ENCODE measurements at places on chromosomes 1 and 21.

DNA sequence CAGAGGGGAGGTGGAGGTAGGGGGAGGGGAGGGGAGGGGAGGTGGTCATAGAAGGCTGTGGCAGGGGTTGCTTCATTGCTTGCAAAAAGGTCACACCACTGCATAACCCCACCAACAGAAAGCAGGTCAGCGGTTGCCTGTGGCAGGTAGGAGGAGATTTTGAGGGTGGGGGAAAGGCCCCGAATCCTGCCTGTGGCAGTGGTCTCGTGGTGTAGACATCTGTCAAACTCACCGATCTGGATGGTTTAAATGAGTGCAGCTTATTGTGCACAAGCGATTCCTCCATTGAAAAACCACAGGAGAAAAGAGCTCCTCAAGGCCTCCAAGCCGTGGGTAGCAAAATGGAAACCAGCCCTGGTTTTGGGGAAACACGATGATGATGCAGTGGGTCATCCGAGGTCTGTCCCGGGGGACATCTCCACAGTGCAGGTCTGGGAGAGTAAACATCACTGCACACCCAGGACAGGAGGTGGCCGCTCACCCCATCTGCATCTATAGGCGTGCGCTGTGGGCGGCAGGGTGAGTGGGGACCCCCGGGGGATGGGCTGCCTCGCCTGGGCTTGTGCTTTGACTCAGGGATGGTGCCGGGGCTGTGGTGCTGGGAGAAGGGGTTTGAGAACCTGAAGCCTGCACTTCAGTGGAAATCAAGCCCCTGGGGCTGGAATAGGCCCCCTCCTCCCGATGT is 112.3 kb downstream of the CRYAA start:
- no peak for DNase-seq

- DNase-seq = no peak
Observed at GRCh38 chr1:111542187-111542586, 38.8 kb upstream of the ADORA3 start.

- no peak for DNase-seq
Observed at GRCh38 chr1:183986941-183987340, 50.6 kb downstream of the COLGALT2 start.

- DNase-seq = no peak
Observed at GRCh38 chr1:88800382-88801051, 90.8 kb downstream of the GTF2B start.

DNA sequence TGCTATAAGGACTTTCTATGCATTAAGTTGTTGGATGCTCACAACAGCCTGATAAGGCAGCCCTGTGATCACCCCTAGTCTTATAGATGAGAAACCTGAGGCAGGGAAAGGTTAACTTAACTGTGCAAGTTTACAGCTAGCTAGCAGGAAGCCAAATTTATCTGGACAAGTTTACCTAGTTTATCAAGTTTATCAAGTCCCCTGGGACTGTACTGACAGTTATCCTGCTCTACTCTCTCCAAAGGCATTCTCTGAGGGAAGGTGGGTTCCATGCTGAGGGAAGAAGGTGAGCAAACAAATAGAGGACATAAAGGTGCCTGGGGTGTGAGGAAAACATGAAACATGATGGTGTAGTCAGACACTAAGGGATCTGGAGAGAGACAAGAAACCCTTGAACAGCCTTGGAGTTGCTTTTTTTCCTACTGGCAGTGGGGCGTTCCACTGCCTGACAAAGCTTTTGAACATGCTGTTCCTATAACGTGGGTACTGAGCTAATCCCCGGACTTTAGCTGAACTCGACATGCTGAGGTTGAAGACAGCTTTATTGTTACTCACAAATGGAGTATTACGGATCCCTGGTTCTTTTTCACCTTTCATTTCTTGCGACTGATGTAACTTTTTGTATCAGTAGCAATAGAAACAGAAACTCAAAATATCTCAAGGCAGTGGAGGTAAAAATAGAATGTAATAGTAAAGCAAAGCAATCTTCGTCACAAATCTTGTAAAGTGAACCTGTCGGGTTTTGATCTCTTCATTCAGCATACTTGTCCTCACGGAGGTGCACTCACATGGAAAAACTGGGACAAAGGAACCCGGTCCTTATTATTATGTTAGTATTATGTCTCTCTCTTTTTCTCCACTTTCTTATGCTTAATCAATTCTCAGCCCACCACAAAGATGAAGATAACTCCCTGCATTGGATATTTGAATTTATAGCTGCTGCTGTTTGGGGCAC is 42.4 kb upstream of the ESRRG start:
- no peak for DNase-seq

GRCh38 chr1:229380536-229381160 is 37.8 kb upstream of the CCSAP start:
- DNase-seq = no peak

DNA sequence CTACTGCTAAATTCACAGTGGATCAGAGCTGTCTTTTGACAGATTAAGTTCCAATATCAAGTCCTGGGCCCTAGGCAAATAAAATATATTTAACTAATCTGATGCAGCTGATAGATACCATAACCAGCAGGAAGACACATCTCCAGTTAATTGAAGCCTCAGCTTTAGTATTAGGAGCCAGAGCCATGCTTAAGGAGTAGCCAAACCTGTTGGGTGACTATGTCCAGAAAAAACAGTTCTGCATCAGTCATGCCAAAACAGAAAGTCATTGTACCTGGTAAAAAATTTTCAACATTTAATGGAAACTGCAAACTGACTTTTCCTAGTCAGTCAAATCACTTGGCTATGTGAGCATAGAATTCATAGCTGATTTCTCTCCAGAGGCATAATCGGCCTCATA is 200.5 kb upstream of the RUNX1 start:
- DNase-seq = no peak

DNA sequence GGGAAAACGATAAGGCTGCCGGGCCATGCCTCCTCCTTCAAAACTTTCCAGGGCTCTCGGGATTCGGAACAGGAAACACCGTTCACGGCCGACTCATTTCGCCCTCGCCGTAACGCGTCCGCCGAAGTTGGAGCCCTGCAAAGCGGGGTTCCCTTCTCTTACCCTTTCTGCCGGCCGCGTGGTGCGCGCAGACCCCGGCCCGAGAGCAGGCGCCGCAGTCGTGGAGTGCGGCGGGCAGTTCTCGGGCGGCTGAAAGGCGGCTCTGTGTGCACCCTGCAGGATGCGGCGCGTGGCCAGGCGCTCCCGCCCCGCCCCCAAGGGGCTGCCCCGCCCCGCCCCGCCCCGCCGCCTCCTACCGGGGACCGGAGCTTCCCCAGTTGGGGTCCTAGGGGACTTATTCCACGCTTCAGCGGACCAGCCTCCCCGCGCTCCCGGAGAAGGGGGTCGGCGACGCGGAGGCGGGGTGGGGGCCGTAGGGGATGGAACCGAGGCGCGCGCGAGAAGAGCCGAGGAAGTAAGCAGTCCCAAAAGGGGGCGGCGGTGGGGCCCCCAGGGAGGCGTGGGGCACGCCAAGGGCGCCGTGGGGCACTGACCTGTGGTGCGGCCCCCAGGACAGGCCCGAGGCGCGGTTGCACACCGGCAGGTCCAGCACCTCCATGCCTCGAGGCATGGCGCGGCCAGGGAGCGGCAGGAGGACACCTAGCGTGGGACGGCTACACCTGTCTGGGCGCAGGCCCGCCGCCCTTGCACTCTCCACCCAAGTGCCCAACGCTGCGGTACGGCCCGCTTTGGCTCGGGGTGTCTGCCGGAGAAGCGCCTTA is at the start of gene MCOLN2:
MCOLN2 (minus strand) TSS at position 268 of the 821 bp plus-strand sequence; CDS start at position 27, 241 bp downstream.
- no peak for DNase-seq

- no peak for DNase-seq
Observed at GRCh38 chr1:110726755-110727154, 52.0 kb upstream of the KCNA3 start.
